ENCODE measurements at places on chromosomes 13 and 19.

- DNase-seq, result no peak
These were observed 105.1 kb downstream of the SOX1 start for GRCh38 chr13:112172017-112172416.

DNA sequence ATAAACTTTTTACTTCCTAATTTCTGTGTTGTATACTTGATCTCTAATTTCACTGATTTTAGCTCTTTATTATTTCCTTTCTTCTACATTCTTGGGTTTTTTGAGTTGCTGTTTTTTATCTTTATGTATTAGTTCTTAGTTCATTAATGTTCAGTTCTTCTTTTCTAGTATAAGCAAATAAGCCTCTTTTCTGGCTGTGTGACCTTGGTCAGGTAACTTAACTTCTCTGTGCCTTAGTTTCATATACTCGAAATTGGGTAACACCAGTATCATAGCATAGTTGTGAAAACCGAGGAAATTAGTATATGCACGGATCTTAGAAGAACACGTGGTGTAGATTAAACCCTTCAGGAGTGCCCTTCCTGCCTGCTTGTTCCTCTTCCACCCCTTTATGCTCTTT, 130.2 kb upstream of the C1QTNF9B start:
- DNase-seq, result no peak

DNA sequence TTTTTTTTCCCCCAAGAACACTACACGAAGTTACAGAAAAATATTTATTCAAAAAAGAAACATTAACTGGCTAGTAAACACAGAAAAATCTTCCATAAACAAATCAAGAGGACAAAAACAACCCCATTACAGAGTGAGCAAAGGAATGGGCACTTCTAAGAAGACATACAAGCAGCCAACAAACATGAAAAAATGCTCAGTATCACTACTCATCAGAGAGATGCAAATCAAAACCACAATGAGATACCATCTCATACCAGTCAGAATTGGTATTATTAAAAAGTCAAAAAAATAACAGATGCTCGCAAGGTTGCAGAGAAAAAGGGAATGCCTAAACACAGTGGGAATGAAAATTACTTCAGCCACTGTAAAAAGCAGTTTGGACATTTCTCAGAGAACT, 131.7 kb downstream of the UGGT2 start:
- no peak for DNase-seq

DNA sequence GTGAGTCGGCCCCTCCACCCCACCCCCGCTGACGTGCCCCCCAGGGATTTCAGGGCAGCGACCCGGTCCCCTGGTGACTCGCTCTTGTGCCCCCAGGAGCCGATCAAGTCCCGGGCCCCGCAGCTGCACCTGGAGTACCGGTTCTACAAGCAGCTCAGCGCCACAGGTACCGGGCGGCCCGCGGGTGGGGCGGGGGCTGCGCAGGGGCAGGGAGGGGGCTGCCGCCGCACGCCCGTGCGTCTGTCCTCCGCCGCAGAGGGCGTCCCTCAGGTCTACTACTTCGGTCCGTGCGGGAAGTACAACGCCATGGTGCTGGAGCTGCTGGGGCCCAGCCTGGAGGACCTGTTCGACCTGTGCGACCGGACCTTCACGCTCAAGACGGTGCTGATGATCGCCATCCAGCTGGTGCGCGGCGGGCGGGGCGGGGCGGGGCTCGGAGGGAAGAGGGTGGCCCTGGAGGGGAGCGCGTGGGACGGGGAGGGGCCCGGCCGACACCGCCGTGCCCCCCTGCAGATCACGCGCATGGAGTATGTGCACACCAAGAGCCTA, 37.1 kb downstream of the BTBD2 start:
- no peak for DNase-seq

DNA sequence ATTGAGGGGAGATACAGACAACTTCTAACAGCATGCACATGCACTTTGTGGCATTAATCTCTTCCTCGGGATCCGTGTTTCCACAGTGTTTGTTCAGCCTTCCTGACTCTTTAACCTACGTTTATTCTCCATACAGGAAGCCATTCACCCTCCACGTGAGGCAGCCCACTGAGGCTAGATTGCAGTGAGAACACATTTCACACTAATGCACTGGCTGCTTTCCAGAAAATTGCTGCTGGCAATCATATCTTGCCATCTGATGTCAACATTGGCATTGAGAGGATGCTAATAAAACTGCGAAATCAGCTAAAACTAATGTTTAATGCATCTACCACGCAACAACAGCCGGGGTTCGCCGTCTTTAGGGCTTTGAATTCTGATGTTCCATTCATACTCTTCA, 30.0 kb downstream of the DCLK1 start:
- no peak for DNase-seq

DNA sequence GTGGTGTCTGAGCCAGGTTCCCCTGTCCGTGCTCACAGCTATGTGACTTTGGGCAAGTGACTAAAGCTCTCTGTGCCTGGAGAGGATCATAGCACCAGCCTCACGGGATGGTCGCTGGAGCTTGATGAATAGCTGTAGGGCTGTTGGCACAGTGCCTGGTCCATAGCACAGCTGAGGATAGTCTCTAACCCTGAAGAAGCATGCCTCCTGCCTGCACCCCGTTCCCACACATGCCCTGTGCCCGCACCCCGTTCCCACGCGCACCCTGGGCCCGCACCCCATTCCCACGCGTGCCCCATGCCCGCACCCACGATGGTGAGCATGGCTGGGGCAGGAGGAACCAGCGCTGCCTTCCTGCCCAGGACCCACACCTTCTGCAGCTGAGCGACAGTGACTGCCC, 63.7 kb upstream of the F7 start:
- no peak for DNase-seq

- no peak for DNase-seq
These were observed 1.6 kb downstream of the FTL start for GRCh38 chr19:48966541-48967345.

DNA sequence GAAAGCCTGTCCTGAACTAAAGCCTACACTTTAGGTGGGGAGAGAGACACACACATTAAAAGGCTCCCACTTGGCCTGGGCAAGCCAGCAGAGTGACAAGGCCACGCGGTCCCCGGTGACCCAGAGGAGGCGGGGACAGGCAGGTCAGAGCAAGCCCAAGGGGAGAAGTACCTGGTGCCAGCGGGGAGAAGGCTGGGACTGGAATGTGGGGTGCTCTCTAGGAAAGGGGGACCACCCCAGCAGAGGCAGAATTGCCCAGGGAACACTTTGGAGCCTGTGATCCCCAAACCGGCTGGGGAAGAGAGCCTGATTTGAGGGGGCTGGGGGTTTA, 82.3 kb downstream of the RAB20 start:
- no peak for DNase-seq

DNA sequence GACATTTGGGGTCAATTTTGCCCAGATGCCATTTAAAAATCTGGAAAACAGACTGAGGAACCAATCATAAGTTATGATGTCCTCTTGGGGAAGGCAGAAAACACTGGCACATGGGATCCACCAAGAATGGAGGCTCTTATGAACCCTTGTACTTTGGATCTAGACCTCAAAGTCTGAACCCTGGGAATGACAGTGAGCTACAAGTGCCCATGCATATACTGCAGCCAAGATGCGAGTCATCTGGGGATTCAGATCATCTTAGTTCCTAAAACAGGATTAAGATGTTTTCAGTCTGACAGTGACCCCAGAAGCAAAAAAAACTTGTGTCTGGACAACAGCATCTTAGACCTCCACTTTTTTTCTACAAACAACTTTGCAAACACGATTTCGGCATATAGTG, 100.2 kb upstream of the SIAH3 start:
- no peak for DNase-seq

GRCh38 chr13:28551498-28551895, 56.6 kb upstream of the FLT1 start:
- no peak for DNase-seq

- no peak for DNase-seq
These were observed 3.7 kb upstream of the IRS2 start for GRCh38 chr13:109790086-109790485.

- DNase-seq, result no peak
These were observed 44.8 kb downstream of the PEX11G start for GRCh38 chr19:7444042-7444441.

- DNase-seq, result no peak
These were observed 26.9 kb downstream of the CYP4F22 start for GRCh38 chr19:15534957-15535864.

DNA sequence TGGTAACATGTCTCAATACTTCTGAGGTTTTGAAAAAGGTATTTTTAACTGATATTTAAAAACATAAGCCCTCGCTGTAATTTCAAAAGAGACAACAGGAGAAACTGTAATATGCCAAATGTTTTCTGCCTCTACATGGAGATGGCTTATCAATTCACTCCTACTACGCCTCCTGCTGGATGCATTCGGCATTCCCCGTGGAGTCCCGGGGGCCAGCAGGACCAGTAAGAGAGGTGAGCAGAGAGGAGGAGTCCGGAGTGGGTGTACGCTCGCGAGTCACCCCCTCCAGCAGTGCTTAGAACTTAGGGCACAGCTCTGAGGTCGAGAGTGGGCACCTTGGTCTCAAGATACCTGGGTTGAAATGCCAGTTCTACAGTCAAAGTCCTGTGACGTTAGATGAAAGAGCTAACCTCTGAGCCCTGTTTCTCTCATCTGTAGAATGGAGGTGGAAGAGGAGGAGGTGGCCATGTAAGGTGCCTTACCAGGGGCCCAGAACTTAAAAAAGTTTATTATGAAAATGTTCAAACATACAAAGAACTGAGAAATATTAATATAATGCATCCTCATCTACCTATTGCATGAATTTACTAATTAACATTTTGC, 110.2 kb downstream of the STK24 start:
- no peak for DNase-seq
